ENCODE measurements at places on chromosomes 13 and 19.

DNA sequence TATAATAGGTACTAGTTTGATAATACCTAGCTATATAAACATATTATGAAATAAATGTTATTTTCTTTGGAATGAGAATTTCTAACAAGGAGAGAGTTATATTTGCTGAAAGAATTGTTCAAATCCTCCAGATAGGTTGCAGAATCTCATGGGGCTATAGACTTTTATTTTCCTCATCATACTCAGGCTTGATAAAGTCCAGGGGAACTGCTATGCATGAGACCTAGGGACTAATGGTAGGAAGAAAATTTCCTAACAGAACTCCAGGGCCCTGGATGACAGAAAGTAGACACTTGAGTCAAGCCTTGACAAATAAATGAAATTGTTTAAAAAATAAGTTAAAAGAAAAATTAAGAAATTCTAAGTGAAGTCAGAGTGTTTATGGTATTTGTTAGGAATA, 138.5 kb upstream of the DACH1 start:
- DNase-seq, result no peak

DNA sequence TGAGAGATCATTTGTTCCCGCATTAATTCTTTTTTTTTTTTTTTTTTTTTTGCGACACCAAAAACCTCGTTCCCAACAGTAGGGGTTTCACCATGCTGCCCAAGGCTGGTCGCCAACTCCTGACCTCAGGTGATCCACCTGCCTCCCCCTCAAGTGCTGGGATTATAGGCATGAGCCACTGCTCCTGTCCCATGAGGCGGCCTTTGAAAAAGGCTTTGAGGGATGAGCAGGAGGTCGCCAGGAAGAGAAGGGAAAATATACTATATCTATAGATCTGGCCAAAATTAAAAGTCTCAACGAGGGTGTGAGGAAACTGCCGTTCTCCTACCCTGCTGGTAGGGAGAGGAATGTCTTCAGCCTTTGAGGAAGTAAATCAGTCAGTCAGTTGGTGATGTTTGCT, 26.2 kb downstream of the ZNF473 start:
- no peak for DNase-seq

DNA sequence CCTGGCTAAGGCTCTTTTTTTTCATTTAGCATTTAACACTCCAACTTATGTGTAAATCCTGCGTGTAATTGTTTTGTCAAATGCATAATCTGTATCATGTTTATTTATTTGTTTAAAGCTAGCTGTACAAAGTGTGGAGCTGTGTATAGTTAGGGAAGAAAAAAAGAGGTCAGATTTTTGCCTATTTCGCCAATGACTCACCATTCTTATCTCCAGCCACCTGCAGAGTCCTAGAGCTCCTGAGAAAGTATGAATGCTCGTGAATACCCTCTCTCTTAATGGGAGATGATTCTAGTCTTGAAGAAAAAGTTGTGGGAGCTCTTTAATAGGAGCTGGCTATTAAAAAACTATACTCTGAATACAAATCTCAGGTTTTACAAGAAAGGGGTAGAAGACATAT, 778.8 kb upstream of the SLITRK5 start:
- DNase-seq, result no peak

GRCh38 chr19:48413879-48414587, 20.6 kb downstream of the GRIN2D start:
- no peak for DNase-seq

GRCh38 chr19:29662604-29663404, 2.5 kb upstream of the PLEKHF1 start:
- no peak for DNase-seq
